ENCODE measurements at places on chromosomes 1 and 21.

DNA sequence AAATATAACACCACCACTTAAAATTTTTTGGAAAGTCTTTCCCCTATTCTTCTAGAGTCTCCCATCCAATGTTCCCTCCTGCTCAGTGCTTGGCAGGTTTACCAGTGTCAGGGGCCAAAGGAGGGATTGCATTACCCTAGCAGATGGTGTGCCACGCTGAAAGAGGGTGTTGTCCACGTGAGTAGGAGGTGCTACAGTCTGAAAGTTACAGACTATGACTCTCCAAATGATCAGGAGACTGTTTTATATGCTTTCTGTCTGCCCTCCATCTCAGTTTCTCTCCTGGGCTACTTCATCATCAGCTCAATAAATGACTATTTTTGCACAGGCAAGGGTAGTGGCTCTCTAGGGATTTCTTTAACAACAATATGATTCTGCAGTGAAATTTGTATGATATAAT, 31.3 kb upstream of the ANGPTL7 start:
- DNase-seq, result peak; percentile 30

GRCh38 chr1:152018537-152018936, 18.3 kb downstream of the S100A11 start:
- peak; percentile 45 for DNase-seq

DNA sequence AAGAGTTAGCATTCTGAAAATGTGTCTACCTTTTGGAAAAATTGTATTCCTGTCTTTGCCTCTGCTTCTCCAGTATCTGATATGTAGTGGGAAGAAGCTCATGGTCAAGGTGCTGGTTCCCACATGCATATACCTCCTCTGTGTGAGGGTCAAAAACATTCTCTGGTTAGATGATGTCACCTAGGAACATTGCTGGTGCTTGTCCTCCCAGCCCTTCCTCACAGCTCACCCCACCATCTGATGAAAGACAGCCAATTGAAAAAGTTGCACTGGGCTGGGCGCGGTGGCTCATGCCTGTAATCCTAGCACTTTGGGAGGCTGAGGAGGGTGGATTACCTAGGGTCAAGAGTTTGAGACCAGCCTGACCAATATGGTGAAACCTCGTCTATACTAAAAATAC, 154.4 kb downstream of the NR5A2 start:
- DNase-seq, result no peak

DNA sequence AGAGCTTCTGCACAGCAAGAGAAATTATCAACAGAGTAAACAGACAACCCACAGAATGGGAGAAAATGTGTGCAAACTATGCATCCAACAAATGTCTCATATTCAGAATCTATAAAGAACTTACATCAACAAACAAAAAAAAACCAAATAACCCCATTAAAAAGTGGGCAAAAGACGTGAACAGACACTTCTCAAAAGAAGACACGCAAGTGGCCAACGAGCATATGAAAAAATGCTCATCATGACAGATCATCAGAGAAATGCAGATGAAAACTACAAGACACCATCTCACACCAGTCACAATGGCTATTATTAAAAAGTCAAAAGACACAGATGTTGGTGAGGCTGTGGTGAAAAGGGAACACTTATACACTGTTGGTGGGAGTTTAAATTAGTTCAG, 257.0 kb downstream of the GRIK1 start:
- no peak for DNase-seq

DNA sequence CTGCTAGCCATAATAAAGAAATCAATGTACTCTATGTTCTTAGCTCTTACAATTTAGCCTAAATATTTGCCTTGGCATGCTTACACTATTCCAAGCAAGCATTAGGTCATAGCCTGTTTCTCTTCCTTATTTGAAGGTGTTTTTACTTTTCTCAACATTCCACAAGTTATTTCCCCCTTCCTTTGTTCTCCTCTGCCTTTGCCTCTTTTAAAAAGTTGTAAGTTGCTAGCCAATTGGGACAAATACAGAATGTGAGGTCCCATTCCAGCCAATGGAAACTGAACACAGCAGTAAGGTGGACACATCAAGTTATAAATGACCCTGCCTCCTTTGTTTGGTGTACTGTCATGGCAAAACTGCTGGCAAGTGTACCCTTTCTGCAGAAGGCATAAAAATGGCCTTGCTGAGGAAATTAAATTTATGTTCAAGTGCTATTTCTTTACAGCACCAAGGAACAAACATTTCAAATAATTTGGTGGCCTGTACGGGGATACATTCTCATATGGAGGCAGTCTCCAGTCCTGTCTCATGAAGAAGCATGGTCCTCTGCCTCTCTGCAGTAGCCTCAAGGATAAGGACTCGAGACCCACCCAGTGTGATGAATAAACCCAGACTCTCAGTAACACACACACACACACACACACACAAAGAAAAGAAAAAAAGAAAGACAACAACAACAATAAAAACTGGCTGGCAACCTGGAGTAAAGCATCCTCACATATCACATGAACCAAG, 28.8 kb upstream of the FMO1 start:
- DNase-seq, result no peak

GRCh38 chr1:63848733-63849132, 74.9 kb downstream of the ROR1 start:
- DNase-seq, result no peak

GRCh38 chr21:44050276-44050675, 38.2 kb downstream of the TRAPPC10 start:
- DNase-seq, result no peak

DNA sequence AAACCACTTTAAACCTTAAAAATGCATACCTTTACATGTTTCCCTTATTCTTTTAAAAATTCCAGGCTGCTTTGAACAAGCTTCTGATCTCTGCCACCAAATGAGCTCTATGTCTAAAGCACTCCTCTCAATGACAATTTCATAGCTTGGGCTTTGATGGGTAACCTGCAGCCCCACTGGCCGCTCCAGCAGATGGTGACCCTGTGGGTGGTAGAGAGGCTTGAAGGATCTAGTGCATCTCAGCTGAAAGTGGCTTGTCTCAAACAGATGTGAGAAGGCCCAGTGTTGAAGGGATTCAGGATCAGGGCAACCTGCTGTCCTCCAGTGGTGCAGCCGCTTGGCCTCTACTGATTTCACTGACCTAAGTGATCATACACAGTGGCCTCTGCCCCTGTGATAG, 84.7 kb upstream of the IRF2BP2 start:
- no peak for DNase-seq

DNA sequence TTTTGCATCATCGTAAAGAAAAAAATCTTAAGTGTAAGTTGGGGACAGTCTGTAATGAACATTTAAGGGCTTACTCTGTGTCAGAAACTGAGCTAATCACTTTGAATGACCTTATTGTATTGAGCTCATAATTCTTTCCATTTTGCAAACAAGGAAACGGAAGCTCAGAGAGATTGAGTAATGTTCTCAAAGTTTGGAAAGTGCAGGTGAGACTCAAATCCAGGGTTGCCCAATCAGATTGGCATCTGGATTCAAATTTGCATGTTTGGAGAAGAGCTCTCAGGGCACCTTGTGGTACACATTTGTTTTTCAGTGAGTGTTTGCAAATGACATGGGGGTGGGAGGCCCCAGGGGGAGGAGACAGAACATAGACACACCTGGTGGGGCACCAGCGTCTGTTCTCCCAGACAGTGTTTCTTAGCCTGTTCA, 8.0 kb downstream of the ALPL start:
- no peak for DNase-seq

DNA sequence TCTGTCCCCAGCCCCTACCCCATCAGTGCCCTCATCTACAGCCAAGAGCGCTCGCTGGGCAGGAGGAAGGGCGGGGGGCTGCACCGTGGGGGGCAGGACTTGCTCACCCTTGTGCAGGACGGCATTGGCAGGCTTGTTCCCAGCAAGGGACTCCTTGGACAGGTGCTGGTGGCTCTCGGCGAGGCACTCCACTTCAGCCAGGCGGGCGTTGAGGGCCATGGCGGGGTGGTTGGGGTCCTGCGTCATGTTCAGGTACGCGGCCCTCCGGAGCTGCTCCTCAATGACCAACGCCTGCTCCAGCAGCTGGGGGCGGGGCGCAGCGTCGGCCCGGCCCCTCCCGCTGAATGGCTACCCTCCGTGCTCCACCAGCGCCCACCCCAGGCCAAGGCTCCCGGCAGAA, 64.0 kb downstream of the KCNAB2 start:
- no peak for DNase-seq

DNA sequence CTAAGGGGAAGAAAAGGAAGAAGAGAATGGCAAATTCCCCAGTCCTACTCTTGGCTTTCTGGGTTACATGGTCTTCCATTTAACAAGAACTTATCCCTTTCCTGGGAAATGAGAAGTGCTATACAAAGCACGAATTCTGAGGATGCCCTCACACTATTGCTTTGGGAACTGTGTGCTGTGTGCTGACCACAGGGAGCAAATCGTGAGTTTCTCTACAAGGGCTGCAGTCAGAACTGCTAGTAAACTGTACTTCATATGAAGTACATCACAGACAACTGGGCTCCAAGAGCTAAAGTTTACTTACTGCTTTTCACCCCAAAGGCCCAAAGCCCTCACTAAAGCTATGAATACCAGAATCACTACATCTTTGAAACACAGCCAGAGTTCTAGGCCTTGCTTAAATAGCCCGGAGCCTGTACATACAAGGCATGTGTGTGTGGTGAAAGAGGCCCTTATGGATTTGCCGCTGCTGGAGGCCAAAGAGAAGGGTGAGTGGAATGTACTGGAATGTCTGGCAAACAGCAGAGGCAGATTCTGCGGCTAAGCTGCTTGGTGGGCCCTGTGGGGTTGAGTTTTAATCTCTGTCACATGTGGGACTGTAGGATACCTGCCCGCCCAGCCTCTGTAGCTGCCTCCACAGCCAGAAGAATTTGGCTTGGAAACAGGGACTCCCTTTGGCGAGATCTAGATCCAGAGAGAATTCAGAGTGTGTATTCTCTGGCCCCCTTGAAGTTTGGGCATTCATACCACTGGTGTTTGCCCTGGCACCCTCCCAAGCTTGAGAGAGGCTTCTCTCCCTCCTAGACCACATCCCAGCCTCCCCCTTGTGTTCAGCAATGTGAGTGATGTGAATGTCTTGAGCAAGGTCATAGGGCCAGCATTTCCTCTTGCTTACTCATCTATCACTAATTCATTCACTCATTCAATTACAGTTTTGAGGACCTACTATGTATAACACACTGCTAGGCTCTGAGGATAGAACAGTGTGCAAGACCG, 21.9 kb upstream of the TRIM67 start:
- peak; percentile 66 for DNase-seq

GRCh38 chr21:45251635-45252447, 35.9 kb downstream of the POFUT2 start:
- no peak for DNase-seq

GRCh38 chr1:244664353-244664752, 11.4 kb downstream of the DESI2 start:
- DNase-seq, result no peak

DNA sequence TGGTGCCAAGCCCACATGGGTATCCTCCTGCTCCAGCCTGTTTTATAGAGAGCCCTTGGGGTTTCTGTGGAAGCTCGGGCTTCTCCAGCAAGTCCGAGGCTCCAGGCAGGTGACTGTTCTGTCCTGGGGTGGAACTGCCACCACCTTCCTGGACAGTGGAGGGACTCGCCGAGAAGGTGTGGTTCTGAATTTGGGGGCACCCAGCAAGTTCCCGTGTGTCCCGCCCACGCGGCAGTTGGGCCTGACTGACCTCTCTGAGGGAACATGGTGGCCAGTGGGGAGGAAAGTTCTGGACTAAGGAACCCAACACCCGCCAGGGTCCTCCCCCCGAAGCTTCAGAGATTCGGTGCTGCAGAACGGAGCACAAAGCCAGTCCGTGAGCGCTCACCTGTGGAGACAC, 158.1 kb upstream of the C1orf174 start:
- DNase-seq, result no peak

DNA sequence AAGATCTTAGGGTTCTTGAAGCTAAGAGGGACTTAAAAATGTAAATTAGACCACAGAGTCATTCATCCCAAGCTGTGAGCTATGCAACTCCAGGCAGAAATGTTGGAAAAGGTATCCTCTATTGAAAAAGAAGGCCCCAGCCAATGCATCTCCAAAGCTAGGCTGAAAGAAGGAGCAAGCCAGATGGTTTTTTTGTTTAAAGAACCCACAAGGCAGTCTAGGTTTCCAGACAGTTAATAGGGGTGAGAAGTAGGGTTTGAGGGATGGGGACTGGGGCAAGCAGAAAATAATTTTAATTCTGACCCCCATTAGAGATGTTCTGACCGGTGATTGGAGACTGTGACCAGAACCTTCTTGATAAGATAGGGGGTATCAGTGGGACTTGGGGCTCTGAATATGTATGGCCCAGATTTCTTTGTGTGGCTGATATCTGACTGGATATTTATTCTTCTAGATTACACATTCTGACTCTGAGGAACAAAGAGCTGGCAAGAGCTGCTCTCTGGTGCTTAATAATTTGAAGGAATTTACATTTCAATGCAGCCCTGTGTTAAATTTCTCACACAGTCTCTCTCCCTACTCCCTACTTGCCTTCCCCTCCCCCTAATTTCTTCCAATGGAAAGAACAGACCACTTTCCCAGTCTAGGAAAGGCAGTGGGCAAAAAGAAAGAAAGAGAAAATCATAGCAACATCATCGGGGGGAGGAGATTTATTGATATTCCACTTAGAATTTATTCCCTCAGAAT, 104.9 kb downstream of the NUF2 start:
- no peak for DNase-seq

DNA sequence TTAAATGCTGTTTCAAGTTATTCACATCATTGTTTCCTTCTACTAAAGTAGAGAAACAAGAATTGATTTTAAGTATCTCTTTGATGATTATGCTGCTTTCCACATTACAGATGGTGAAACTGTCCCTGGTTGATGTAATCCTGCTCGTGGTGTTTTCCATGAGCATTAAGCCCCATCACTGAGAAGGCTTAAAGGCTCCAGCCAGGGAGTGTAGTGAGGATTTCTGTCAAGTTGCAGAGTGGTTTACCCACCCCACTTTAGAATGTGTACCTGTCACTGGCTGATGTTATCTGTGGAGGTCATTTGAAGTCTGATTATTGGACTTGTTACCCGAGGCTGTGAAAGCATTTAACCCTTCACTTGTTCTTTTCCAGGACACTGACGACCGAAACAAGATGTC, 12.9 kb downstream of the CERS2 start:
- no peak for DNase-seq

DNA sequence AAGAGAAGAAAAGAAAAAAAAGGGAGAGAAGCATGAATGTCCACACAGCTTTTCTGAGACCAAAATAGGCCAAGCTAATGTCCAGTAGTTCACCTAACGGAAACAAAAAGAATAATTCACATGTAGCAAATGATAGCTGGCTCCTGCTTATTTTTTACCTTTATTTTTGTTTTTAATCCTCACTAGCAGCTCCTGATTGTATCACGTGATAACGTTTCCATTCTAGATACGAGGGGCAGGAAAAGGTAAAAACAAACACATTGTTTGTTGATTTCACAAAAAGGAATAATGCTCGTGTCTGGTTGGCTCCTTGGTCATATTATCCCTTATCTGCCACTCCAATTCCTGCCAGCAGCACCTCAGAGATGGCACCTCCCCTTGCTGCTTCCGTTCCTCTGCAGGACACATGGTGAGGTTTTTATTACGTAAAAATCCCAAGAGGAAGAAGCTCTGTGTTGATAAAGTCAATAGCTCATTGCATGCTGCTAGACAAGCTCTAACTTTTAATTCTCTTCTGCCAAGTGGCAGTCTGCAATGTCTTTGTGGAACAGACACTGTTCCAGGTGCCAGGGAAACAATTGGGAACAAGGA, 201.7 kb downstream of the CRB1 start:
- no peak for DNase-seq

All from ELR (cell line).